ENCODE measurements at places on chromosomes 6 and 20.

GRCh38 chr6:106913676-106914280 lies 60.8 kb downstream of the CD24 start:
- DNase-seq: no peak

- no peak for DNase-seq
Observed at GRCh38 chr20:62935204-62935967, 2.6 kb upstream of the GID8 start.

- no peak for DNase-seq
Observed at GRCh38 chr6:53815381-53816119, 20.7 kb downstream of the LRRC1 start.

DNA sequence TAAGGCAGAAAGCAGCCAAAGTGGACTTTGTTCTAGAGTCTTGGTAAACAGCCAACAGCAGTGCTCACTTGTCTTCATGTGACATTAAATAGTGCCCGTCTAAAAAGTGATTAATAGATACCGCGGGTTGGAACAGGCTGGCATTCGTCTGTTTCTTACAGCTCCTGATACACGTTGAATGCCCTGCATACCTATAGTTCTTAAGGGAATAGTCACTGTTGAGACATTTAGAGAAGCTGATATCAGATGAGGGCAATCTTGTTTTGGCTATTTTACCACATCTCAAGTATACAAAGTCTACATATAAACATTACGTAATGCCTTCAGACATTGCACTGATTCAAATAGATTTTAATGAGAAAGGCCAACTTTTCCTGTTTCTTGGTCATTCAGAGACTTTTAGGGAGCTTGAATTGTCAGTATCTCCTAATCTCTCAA lies 374.9 kb upstream of the FLRT3 start:
- no peak for DNase-seq

DNA sequence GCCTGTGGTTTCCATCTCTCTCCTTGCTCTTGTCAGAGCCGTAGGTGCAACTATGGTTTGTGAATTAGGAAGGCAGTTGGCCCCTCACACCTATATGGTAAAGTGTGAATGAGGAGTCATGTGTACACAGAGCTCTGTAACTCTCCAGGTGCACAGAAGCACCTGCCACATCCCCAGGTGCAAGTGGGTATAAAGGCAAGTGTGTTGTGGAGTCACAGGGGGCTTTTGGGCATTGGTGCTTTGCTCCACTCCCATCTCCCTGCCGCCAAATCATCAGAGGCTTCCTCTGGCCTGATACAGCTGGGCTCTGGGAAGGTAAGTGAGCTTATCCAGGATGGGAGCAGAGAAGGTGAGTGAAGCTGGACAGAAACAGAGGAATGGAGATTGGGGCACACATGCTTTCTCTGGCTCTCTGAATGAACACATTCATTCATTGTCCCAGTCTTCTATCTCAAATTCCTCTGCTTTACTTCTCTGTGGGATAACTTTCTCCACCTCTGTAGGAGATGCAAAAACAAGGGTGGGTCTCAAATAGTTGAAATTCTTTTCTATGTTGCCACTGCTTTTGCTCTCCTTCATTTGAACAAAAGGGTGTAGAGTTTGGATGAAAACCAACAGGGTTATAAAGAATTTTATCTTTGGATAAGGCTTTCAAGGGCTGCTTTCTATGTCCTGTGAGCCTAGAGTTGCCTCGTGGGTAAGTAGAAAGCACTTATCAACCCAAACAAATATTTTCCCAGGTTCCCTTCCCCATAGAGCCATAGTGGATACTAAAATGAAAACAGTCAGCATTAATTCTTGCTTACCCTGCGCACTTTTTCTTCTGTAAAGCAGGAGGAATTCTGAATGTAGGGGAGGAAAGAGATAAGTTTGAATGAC lies 45.0 kb upstream of the RIPOR2 start:
- DNase-seq: no peak

DNA sequence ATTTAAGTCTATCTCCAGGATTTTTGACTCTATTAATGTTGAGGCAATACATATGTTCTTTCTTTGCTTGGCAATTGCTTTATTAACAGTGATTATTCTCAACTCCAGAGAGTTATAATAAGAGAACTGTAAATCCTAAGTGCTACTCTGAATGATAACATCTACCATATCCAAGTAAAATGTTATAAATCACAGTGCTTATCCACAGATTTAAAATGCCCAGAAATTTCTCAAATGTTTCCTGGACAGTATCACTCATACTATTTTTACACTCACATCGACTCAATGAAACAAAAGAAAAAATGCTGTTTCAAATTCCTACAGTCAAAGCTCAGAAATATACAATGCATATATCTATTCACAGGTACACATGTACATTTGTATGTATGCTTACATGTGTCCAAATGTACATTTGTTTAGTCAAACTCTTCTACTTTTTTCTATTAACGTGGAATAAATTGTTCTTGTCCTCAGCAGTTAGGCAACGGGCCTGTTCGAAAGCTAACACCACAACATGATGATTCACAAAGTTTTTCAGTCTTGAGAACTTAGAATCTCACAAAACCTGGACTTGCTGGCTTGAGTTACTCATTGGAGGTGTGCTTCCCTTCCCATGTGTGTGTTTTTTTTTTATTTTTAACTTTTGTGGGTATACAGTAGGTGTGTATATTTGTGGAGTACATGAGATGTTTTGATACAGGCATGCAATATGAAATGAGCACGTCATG lies 193.0 kb downstream of the GJA10 start:
- no peak for DNase-seq

DNA sequence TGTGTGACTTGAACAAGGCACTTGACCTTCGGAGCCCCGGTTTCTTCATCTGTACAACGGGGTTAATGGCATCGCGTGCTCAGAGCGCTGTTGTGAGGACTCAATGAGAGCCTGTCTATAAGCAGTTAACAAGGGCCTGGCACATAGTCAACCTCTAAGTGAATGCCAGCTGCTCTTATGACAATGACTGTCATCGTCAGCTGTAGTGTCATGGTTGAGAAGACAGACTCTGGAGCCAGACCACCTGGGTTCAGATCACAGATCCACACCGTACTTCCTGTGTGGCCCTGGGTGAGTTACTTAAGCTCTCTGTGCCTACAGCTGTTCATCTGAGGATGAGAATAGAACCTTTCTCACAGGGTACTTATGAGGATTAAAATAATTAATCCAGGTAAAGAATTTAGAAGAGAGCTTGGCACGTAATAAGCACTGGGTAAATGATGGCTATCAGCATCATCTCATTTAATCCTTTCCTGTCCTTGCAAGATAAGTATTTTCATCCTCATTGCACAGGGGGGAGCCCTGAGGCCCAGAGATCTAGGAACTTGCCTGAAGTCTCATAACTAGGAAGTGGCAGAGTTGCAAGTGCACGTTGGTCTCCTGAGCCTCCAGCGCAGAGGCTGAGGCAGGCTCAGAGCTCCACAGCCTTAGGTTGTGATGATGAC lies 105.3 kb downstream of the EYA2 start:
- no peak for DNase-seq

DNA sequence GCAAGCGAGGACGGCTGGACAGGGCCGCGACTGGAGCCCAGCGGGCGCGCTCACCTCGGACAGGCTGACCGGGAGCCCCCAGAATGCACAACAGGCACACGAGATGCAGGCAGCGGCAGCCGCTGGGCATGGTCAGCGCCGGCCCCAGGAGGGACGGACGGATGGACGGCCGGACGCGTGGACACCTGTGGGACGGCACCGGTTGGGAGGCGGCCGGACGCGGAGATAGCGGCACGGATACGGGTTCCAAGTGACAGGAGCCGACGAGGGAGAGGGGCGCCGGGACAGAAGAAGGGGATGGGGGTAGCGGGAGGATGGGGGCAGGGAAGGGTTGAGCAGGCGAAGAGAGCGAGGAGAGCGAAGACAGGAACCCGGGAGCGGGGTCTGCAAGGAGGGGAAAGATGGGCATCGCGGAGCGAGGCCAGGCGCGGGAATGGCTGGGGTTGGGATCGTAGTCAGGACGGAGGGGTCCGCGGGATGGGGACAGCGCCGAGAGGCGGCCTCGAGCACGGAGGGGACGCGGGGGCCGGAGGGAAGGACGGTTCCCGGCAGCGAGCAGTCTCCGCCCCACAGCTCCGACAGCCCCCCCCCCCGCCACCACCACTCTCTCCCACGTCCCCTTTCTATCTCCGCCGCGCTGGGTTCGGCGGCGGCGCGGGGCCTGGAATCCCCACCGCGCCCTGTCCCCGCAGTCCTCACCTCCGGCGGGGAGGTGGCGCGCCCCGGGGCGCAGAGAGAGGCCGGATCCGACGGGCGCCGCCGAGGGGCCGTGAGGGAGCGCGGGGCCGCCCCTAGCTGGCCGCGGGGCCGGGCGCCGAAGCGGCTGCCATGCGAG lies 435 bp downstream of the DLK2 start:
- no peak for DNase-seq

DNA sequence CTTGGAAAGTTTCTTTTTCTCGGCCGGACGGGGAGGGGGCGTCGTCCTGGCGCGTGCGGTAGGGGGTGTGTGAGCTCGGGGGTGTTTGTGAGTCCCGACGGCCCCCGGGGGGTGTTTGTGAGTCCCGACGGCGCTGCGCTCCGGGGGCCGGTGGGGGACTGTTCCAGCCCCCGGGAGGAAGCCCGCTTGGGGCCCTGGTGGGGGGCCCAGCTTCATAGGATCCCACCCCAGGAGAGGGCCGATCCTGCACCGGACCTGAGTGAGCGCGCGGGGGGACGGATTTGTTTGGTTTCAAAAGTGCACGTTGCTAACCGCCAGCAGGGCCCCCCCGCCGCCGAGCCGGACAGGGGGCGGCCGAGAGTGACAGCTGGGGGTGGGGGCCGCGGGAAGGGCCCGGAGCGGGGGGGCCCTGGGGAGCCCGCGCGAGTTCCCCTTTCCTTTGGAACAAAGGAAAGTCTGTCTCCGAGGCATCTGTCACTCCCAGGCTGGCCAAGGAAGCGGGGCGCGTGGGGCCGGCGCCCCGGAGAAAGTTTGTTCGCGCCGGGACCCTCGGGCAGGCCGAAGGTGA lies 485 bp downstream of the TGIF2 start:
- DNase-seq: no peak

DNA sequence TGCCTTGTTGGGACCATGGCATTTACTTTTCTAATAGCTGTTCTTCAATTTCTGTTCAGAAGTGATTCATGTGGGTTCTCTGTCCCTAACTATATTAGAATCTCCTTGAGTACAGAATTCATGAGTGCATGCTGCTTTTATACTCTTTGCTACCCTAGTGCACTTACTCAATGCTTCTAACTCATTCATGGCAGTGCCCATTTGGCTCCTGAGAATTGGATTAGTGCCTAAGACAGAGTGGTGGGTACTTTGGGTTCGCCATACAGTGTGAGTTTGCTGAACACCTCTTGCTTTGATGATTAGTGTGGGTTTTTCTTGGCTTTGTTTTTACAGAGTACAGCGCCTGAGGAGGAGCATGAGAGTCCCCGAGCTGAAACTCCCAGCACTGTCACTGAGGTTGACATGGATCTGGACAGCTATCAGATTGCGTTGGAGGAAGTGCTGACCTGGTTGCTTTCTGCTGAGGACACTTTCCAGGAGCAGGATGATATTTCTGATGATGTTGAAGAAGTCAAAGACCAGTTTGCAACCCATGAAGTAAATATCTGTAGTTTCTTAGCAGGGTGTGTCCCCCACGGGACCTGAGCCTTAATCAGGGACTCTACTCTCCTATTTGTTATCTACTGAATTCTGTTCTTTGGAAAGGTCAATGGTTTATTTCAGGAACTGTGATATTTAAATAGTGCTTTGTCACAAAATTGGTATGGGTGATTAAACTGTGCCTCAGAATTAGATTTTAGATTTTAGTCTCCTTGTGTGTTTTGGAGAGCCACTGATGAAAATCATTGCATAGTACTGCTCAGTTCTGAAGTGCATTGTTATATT lies 150.7 kb downstream of the UTRN start:
- no peak for DNase-seq

GRCh38 chr6:53456809-53457208 lies 88.1 kb downstream of the GCLC start:
- DNase-seq: no peak

GRCh38 chr6:64590965-64591675 lies 955.5 kb downstream of the PHF3 start:
- no peak for DNase-seq

- no peak for DNase-seq
Observed at GRCh38 chr6:129041563-129041962, 158.6 kb downstream of the LAMA2 start.

- DNase-seq: no peak
Observed at GRCh38 chr6:105482227-105482844, 79.5 kb upstream of the PREP start.

DNA sequence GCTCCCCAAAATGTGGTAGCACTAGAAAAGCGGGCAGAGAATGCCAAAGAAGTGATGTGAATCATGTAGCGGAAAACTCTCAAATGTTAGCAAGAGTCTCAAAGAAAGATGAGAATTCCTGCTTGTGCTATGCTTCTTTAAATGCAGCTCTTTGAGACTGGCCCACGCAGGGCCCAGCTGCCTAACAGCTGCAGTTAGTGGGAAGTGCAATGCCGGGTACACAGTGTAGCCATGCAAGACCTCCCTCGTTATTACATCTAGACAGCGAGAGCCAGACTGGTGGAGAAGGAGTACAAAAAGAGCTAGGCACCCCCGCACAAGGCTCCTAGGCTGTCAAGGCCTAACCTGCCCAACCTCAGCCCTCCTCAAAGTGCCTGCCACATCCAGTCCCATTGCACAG lies 201.7 kb upstream of the PRDM1 start:
- DNase-seq: no peak

DNA sequence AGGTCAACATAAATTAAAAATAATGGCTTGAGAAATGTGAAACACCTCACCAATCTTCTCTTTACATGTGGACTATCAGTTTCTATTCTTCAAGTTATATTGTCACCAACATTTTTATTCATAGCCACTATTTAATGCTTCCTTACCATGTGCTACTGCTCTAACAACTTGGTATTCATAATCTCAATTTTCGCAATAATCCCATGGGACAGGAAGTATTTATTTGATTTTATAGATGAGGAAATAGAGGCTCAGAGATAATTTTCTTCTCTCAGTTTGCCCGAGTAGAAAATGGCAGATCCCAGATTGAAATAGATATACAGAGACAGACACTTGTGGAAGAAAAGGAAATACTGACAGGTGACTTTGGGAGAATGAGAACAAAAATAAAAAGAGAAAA lies 66.6 kb downstream of the FAM83B start:
- DNase-seq: no peak
